Gastrocnemius medialis (tissue), 4 donors: ENCODE measurements at places on chromosomes 7 and 10.

- no peak for DNase-seq
Observed at GRCh38 chr7:21463524-21463923, 35.6 kb downstream of the SP4 start.

- DNase-seq, result peak; percentile 75
Observed at GRCh38 chr10:125062914-125063230, 97.5 kb downstream of the CTBP2 start.

DNA sequence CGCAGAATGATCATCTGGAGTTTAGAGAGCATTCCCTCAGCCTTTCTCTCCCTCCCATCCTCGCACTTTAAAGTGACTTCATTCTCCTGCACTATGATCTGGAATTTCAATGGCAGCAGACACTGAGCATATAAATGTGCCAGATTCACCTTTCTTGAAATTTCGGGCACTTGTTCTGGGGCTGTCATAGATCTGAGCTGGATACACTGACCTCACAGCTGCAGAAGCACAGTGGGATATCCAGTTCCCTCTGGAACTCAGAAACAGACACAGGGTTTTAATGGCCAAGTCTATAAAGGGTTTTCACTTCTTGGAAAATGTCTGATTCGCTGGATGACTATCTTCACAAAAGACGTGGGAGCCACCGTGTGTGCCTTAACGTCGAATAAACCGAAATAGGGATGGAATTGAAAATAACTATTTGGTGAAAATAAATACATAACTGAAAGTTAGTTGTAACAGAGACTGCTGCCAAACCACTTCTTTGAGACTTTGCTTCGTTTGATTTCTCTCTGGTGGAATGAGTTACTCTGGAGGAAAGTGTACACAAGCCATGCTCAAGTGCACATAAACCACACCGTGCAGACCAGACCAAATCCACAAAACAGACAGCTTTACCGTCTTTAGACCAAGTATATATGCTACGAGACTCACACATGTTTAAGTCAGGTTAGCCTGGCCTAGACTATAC lies 126.1 kb downstream of the SVIL start:
- DNase-seq, result no peak

- DNase-seq, result no peak
Observed at GRCh38 chr10:132107186-132107948, 41.6 kb downstream of the JAKMIP3 start.

DNA sequence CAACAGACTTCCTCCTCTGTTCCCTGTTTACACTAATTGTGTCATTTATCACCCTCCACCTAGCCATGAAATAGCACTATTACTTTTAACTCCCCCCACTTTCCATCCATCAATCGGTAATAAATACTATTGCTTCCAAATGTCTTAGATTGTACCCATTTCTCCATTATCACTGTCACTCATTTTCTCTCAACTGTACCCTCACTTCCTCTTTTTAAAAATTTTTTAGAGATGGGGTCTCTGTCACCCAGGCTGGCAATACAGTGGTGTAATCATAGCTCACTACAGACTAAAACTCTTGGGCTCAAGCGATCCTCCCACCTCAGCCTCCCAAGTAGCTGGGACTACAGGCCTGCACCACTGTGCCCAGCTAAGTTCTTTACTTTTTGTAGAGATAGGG lies 123.5 kb upstream of the EGR2 start:
- DNase-seq, result no peak

DNA sequence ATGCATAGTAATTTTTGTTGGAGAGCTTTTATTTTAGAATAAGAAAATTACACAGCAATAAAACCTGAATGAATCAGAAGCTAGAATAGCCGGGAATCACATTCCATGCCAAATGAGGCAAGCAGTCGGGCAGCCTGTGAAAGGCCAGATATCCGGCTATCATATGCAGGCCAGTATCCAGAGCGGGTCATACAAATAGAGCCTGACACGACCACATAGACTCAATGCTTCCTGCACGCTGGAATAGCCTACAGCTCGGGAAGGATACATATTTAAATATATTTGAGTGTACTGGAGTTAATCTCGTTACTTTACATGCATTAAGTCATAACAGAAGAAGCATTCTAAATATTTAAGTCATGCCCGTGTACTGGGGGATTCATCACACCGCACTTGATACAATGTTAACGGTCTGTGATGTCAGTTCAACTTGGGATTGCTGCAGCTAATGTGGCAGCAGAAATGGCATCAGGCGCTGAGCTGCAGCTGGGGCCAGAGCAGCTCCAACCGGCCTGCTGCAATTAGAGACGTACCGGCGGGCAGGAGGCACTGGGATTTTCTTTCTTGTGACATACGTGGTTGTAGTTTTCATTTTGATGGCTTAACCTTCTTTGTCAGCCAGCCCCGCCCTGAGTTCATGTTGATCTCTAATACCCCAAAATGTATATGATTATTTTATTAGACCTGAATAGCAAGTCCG lies 112.0 kb downstream of the EBF3 start:
- no peak for DNase-seq

DNA sequence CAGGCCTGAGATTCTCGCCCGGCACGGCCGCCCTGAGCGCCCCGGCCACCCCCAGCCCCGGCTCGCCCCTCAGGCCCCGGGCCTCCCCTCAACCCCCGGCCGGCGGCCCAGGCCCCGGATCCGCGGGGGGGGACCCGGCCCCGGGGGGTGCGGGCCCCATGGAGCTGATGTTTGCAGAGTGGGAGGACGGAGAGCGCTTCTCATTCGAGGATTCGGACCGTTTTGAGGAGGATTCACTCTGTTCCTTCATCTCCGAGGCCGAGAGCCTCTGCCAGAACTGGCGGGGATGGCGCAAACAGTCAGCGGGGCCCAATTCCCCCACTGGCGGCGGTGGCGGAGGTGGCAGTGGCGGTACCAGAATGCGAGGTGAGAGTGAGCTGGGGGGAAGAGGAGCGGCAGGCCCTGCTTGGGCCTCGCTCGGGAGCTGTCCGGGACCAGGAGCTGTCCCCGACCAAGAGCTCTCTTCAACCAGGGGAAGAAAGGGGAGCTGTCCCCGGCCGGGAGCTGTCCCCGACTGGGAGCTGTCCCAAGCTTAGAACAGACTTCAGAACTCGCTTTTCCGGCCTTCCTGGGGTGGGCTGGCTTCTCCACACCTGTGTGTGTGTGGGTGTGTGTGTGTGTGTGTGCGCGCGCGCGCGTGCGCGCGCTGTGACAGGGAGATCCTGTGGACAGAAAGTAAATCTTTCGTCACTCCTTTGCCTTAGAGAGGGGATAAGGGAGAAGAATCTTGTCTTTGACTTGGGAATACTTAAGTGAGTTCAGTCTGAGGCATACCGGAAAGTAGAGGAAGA lies 510 bp downstream of the ZSWIM8 start:
- peak; percentile 46 for DNase-seq

DNA sequence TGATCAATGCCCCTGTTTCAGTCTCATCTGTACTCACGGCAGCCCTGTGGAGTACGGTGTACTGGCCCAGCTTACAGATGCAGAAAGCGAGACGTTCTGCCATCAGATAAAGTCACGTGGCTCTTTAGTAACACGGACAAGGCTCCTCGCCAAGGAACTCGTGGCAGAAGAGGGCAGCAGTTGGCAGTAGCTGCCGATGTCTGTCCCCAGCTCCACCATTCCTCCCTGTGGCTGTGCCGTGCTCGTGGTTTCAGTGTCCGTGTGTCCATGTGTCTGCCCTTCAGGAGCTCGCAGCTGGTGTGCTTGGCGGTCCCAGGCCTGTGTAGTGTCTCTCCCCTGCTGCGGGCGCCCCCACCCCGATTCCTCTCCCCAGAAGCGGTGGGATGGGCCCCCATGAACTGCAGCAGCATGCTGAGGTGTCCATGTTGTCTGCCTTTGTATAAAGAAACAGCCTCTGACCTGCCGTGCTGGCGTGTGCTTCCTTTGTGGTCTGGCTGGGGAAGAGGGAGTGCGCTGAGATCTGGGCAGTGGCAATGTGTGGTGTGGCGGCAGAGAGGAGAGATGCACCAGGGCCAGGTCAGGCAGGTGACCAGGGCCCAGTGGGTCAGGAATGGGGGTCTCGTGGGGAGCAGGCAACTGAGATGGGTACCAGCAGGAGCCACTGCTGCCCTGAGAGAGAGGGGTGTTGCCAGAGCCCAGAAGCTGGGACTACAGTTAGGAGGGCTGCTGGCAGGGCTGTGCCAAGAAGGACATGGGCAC lies 9.8 kb downstream of the RHBDD2 start:
- peak; percentile 77 for DNase-seq
